ENCODE measurements at places on chromosomes 13 and 19.

GRCh38 chr13:101514695-101515275, 62.3 kb downstream of the ITGBL1 start:
- DNase-seq = peak; percentile 66

GRCh38 chr13:48514793-48515192, 18.1 kb downstream of the RCBTB2 start:
- DNase-seq = no peak

- DNase-seq = no peak
Measured at GRCh38 chr19:2375353-2376121, 15.5 kb downstream of the TMPRSS9 start.

DNA sequence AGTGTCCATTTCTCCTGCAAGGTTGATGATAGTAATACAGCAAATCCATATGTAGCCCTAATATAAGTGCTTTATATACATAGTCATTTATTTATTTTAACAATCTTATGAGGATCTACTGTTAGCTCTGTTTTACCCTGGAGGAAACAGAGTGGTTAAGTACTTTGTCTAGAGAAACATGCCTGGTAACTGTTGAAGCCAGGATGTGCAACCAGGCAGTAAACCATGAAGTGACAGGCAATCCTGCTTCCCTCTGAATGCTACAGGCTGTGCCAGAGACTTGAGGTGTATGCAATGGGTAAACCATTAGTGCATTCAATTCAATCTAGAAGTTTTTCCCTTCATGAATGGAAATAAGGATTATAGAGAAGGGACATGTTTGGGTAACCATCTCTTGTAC, 911.0 kb downstream of the PCDH17 start:
- no peak for DNase-seq

DNA sequence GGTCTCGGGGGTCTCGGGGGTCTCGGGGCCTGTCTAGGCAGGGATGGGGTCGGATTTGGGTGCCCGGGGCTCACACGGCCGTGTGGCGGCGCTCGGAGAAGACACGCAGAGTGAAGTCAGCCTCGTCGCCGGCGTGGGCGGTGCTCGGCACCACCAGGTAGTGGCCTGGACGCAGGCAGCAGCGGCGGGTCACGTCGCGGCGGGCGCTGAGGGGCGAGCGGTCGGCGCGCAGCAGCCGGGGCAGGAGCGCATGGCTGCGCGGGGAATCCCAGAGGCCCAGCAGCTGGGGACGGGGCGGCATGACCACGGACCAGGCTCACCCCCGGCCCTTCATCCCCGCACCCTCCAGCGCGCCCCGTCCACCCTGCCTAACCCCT, 8.2 kb downstream of the CAPN12 start:
- DNase-seq = no peak

- DNase-seq = no peak
Measured at GRCh38 chr13:77511552-77511951, 24.0 kb upstream of the SCEL start.

DNA sequence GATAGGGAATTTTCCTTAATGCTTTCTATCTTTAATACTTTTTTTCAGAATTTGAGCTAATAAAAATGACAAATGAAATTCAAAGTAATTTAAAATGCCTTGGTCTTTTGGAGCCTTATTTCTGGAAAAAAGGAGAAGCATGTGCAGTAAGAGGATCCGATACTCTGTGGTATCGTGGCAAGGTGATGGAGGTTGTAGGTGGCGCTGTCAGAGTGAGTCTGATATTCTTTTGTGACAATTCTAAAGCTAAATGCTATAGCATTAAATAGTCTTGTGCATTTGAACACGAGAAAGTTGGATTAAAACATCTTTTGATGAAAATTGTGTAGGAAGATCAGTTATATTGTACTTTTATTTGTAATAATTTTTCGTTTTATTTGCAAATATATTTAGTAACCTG, 95.0 kb downstream of the RNF17 start:
- DNase-seq = no peak

DNA sequence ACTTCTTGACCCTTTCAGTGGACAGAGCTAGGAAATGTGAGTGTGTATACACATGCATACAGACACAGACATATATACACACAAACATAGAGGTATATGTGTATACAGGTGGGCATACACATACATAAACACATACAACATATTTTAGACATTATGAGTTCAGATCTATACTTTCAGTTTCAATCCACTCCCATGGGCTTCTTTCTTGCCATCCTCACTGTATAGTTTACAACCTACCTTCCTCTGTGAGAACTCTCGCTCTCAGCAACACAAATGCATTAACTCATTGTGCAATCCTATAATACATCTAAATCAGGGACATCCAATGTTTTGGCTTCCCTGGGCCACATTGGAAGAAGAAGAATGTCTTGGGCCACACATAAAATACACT, 21.2 kb upstream of the SCEL start:
- DNase-seq = no peak

GRCh38 chr19:13946414-13946813, 5.9 kb upstream of the DCAF15 start:
- DNase-seq = no peak

DNA sequence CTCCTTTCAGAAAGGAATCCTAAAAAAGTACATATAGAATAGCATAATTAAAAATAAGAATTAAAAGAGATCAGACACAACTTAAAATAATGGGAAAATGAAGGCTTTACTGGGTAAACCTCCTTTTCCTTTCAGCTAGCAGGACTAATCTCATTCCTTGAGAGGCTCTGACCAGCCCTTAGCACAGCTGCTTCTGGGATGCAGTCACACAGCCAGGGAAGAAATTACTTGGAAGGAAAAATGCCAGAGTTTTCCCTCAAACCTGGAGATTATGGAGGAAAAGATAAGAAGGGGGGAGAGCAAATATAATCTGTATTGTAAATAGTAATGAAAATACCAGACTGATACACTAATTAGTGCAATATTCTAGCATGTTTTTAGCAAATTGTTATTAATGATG, 91.8 kb downstream of the LRCH1 start:
- no peak for DNase-seq

- DNase-seq = no peak
Measured at GRCh38 chr19:4467835-4468234, 4.3 kb upstream of the HDGFL2 start.

DNA sequence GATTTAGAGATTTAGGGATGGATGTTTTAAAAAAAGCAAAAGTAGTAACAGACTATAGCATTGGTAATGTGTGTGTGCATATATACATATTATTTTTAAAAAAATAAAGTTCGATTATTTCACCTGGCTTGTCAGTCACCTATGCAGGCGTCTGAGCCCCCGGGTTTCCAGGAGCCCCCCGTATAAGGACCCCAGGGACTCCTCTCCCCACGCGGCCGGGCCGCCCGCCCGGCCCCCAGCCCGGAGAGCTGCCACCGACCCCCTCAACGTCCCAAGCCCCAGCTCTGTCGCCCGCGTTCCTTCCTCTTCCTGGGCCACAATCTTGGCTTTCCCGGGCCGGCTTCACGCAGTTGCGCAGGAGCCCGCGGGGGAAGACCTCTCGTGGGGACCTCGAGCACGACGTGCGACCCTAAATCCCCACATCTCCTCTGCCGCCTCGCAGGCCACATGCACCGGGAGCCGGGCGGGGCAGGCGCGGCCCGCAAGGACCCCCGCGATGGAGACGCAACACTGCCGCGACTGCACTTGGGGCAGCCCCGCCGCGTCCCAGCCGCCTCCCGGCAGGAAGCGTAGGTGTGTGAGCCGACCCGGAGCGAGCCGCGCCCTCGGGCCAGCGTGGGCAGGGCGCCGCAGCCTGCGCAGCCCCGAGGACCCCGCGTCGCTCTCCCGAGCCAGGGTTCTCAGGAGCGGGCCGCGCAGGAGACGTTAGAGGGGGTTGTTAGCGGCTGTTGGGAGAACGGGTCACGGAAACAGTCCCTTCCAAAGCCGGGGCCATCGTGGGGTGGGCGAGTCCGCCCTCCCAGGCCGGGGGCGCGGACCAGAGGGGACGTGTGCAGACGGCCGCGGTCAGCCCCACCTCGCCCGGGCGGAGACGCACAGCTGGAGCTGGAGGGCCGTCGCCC, 840 bp upstream of the CCNA1 start:
- peak; percentile 48 for DNase-seq

DNA sequence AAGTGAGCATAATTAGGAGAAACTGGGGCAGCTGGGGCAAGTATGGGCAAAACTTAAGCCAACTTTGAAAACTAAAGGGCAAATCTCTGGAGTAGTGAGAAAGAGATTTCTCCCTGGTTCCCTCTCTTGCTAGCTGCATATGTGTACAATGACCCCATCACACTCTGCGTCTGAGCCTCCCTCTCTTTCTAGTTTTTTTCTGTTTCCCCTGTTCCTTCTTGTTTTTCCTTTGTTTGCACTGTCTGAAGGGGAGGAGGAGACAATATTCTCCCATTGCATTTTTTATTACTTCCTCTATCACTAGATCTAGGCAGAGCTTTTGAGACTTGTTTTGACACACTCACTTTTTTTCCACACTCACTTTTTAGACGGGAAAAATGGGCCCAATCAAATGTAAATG, 11.2 kb upstream of the CLDN10 start:
- DNase-seq = no peak

GRCh38 chr13:44093607-44094564, 214.2 kb downstream of the LACC1 start:
- DNase-seq = no peak

DNA sequence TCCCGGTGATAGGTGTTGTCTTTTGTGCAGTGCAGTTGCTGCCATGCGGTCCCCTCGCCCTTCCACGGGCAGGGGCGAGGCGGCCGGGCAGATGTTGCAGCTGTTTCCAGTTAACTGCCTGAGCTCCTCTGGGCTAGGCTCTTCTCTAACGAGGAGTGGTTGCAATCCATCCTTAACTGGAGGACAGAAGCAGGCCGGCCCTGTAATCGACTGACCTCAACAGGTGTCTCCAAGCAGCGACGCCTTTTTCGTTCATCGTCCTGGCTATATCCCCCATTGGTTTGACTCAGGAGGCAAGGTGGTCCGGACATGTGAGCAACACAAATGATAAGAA, 1.9 kb upstream of the TSC22D1 start:
- peak; percentile 65 for DNase-seq

DNA sequence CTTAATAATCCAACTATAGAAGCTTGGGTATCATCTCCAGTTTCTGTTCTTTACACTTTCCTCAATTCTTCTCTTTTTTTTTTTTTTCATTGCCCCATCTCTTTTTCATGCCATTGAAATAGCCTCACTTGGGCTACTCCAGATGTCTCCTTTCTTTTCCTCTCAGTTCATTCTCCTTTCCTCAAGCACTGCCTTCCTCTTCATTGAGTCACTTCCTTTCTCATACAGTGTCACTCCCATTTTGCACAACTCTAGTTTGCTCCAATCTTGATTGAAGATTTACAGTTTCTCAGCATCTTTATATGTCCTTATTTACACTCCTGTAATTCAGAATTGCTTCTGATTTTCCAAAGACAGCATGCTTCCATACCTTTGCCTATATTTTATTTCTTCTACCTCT, 61.3 kb downstream of the IPO5 start:
- no peak for DNase-seq

DNA sequence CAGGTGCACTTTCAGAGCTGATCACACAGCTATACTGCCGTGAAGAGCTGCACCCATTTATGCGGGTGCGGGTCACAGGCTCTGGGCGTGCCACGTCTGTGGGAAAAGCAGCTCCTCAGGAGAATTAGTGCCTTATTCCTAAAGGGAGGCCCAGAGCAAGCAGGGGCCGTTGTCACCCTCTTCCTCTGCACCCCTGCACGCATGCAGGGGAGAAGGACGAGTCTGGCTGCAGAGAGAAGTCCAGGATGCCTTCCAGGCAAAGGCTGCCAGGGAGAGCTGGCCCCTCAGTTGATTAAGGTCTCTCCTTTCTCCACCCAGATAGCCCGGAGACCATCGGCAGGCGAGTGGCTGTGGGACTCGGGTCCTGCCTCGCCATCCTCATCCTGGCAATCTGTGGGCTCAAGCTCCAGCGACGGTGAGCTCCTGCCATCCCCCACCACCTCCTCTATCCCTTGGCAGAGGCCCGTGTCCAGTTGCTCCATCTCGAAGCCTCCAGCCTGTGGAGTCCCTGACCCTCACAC, 3.1 kb upstream of the FFAR1 start:
- no peak for DNase-seq

DNA sequence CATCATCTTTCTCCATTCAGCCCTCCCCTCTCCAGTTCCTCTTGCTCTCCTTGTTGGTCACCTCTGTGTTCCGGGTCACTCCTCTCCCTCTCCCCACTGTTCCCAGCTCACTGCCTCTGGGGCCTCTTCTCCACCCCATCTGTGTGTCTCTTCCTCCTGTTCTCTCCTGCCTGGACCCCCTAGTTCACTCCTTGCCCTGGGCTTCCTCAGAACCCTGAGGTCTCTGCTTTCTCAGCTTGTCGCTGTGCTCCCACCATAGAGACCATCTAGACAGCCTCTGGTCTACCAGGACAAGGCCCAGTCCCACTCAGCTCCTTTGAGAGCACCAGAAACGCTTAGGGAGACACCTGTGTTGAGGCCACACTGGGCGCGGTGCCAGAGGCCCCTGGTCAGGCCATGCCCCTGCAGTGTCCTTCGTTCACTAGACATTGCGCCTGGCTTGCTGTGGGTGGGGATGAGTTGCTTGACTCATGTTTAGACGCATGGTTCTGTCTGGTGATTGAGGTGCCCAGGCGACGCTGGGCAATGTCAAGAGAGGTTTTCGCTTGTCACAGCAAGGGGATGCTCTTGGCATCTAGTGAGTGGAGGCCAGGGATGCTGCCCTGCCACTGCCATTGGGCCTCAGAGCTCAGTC, 4.8 kb downstream of the LENG9 start:
- DNase-seq = no peak

DNA sequence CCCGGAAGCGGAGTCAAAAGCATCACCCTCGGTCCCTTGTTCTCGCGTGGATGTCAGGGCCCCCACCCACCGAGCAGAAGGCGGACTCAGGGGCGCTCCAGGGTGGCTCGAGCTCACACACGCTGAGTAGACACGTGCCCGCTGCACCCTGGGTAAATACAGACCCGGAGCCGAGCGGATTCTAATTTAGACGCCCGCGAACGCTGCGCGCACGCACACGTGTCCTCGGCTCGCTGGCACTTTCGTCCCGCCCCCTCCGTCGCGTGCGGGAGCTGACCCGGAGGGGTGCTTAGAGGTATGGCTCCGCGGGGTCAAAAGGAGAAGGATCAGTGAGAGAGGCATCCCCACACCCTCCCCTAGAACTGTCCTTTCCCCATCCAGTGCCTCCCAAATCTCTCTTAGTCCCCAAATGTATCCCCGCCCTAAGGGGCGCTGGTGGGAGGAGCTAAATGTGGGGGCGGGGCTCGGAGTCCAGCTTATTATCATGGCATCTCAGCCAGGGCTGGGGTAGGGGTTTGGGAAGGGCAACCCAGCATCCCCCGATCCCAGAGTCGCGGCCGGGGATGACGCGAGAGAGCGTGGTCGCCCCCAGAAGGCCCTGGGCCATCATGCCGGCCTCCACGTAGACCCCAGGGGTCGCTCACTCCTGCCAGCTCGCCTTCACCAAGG, 451 bp upstream of the ICAM5 start:
- DNase-seq = peak; percentile 37

- DNase-seq = no peak
Measured at GRCh38 chr13:40352380-40352778, 314.1 kb downstream of the FOXO1 start.

GRCh38 chr13:78160793-78161192, 242.2 kb upstream of the EDNRB start:
- no peak for DNase-seq

- DNase-seq = no peak
Measured at GRCh38 chr13:51801631-51802099, 2.3 kb downstream of the DHRS12 start.

Measured in NCI-H1930 (cell line).